ENCODE measurements at places on chromosomes 12 and 14.

DNA sequence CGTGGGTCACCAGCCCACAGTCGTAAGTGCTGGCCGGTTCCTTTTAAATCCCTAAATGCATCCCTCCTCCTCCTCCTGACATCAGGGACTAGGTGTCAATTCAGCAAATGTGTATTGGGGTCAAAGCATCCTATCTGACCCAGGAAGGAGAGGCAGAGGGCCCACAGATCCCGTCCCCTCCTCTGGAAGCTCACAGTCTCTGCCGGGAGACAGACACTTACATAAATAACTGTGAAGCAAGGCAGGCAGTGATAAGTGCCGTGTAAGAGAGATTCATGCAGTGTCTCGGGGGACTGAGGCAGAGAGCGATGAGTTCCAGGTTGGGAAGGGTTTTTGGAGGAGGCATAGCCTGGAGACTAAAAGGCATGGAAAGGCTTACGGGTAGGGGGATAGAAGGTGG is 44.1 kb downstream of the HRK start:
- no peak for DNase-seq

GRCh38 chr12:114700392-114701103 is 16.6 kb upstream of the TBX3 start:
- DNase-seq, result no peak

GRCh38 chr12:9793779-9794395 is 33.2 kb upstream of the CD69 start:
- no peak for DNase-seq

DNA sequence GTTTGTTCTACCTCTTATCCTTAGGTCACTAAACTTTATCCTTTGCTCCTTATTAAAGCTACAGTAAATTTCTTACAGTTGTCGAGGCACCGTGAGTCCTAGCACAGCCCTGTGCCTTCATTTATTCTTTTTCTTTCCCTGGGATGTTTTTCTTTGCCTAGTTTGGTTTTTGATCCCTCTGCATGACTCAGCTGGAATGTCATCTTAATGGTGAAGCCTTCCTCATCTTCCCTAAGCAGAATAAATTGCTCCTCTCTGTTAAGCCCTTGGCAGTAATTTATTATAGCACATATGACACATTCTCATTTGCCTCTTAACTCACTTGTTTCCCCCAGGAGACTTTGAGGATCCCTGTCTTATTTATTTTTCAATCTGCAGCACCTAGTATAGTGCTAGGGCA is 16.6 kb downstream of the ACTR10 start:
- DNase-seq, result no peak

- no peak for DNase-seq
Observed at GRCh38 chr12:52645982-52646381, 6.0 kb downstream of the KRT2 start.
